ENCODE measurements at places on chromosomes 2 and 18. TPM values are rescaled to one million over a fixed set of nuclear protein-coding genes. Genes with fewer than 3 reads are reported as not detected.

DNER gene
- total RNA-seq: 11.3 TPM

DNA sequence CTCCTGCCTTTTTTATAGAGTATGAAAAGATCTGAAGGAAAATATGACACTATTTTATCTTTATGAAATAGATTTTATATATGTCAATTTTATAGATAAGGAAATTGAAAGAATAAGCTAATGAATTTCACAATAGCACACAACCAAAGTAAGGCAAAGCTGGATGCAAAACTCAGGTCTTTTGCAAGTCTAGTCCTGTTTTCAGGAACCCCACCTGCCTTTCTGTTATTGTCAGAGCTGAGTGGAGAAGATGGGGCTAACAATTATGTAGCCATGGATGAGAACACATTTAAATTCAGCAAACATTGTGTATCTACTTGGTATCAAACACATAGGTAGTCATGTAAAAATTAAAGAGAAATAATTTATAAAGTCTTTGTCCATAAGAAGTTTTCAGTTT is 161.5 kb upstream of the ZEB2 start:
- DNase-seq: no peak

GRCh38 chr2:1816414-1816911 is 72.1 kb upstream of the PXDN start:
- DNase-seq: peak; percentile 90

DNA sequence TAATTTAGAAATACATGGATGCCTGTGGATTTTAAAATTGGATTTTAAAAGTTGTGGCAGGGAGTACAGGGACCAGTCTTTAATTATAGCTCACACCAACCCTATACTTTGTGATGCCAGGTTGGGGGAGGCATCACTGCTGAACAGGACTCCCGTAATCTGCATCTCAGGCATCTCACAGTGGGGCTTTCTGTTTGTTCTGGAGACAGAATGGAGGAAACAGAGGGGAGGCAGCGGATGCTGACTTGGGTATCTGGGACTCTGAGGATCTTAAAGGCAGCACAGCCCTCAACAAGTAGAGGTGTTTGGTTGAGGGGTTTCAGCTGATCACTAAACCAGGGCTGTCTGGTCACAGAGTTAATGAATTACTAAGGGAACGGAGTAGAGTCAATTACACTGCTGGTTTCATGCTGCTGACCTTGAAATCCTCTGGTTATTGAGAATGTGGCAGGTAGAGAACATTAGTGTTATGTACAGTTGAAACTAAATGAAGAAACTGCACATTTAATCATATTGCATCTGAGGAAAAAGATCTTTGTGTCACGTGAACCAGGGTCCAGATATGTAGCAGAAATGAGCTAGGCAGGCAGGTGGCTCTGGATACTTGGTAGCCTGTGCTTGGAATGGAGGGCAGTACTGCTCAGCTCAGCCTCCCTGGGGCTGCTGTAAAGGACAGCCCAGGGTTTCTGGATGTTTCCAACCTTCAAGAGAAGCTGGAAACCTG is 40.3 kb downstream of the FHOD3 start:
- no peak for DNase-seq

DNA sequence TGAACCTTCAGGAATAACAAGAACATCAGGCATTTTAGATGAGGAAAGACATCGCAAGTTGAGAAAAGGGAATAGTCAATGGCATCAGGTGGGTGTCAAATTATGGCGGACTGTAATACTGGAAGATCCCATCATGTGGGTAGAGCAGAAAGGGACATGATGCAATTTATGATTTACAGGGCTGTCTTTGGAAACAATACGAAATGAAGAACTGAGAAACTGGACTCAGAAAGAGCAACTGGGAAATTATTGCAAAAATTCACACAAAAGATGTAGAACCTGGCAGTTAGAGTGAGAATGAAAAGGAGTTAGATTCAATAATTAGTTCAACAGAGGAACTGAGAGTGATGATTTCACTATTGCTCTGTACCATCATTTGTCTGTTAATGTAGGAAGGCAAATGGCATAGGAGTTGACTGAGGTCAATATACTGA is 1635.0 kb upstream of the ACVR2A start:
- no peak for DNase-seq

DNA sequence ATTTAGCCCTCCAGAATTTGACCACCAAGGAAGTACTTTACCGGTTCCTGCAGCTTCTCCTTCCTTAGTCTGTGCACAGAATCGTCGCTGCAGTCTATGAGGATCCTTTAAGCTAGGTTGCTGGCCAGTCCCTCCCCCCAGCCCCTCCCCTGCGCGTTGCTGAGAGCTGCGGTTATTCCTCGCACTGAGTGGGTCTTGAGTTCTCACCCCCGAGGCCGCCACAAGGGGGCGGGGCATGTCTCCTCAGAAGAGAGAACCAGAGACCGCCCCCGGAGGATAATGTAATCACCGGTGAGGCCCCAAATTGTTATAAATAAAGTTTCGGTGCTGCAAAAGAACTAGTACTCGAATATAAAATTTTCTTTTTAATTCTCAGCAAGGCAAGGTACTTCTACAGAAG is 1184.9 kb upstream of the CDH2 start:
- DNase-seq: no peak

- no peak for DNase-seq
These were observed at the start of gene SP9 for GRCh38 chr2:174334781-174335251. TSS of gene SP9 (plus strand) at chr2:174334954. CDS start at chr2:174335093, 139 bp downstream.

GRCh38 chr2:12119841-12120240 is 373.4 kb downstream of the LPIN1 start:
- DNase-seq: no peak

DNA sequence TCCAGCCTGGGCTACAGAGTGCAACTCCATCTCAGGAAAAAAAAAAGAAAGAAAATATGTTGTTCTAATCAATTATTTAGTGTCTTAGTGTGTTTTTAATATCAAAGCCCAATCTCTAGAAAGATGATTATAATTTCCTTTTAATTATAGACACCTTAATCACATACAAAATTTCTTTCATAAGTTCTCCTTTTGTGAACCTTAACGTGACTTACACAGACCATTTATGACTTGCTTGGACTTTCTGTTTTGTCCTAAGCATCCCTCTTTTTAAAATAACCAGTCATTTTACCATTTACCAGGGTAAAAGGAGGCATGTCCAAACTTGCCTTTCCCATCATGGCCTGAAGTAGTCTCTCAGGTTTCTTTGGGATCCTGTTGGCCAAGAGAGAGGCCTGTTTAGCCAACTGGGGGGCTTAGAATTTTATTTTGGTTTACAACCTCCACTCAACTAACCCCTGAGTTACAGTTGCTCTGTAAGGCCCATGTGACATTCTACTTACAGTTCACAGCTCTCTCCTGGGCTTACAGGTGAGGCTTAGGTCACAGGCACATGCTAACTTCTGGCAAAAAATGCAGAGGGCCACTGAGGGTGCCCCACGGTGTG is 23.9 kb upstream of the GPR155 start:
- no peak for DNase-seq

DNA sequence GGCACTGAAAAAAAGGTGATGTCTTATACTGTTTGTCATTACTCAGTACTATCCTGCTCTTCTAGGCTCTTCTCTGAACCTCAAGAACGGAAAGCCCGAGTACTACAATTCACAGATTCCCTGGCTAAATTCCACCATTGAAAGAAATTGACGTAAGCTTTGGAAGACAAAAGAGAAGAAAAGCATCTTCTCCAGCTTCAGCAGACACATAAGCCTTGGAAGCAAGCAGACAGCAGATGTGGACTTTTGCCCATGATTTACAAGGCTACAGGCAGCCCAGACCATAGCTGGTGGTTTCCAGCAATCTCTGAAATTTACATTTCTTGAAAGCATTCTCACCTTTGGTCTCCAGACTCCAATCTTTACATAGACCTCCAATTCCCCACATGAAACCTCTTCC is 289.0 kb downstream of the C1D start:
- DNase-seq: no peak

All from vagina (tissue), 2 donors.